ENCODE measurements at places on chromosomes 3 and 15.

- no peak for DNase-seq
These were observed 56.4 kb upstream of the ETV5 start for GRCh38 chr3:186165331-186165730.

DNA sequence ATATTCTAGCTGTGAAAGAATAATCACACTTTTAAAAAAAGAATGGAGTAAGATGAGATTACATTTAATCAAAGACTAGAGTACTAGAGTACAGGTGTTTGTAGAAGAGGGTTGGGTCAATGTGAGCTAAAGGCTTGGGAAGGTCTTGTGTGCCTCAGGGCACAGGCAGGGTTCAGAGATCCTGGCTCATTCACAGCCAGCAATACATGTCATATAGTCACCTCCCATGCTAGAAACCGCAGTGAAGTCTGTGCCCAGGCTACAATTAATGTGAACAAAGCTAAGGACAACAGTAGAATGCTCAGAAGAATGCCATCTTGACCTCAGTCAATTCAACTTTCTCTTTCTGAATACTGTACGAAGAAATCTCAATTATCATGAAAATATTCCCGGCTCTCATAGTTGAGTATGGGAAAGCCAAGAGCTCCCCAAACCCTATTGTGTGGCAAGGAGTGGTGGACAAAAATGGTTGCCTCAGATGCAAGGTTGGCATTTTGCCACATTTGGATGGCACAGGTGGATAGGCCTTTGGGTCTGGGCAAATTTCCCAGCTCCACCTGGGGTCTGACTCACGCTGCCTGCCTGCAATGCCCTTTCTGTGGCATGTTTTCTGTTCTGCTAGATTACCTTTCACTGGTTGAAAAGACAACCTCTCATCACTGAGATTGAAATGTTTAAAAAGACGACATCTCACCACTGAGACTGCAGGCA, 70.2 kb downstream of the NMD3 start:
- DNase-seq = no peak

DNA sequence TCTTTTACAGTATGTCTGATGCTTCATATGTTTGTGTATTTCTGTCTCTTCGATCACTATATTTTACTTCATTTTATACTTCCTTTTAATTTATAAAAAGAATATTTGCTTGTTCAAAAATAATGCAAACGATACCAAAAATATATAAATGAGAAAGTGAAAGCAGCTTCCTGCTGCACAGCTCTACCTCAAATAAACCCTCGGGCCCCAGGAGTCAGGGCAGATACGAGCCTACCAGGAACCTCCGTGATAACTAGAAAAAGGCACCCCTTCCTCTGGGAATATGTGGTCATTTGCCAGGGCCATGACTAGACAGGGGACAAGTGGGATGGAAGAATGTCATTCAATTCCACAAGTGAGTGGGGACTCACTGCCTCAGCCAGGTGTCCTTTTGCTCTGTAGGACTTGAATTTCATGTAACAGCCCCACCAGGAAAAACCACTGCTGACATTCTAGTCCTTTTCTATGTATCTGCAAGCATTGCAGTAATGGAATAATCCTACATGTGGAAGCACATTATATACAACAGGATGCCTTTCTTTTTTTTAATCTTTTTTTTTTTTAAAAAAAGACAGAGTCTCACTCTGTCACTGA, 133.3 kb downstream of the SUCLG2 start:
- no peak for DNase-seq

- no peak for DNase-seq
These were observed 400.6 kb downstream of the ZBTB20 start for GRCh38 chr3:114746502-114746901.

GRCh38 chr3:15979495-15979894, 181.7 kb upstream of the ANKRD28 start:
- no peak for DNase-seq

- DNase-seq = no peak
These were observed 14.8 kb downstream of the WDR53 start for GRCh38 chr3:196553551-196553950.

DNA sequence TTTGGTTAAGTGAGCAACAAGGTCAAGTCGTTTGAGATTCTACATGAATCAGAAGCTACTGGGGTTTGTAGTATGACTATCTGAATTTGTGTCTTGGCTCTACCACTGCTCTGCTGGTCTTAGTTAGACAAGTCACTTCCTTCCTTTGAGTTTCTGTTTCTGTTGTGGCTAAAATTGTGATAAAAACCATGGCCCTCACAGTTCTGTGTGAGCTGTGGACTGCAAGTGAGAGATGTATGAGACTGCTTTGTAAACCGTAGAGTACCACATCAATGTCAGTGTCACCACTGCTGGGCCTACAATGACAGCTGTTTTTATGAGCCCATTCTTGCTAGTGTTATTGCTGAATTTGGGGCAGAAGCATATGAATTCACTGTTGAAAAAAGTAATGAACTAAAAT, 32.7 kb downstream of the RARB start:
- DNase-seq = no peak

GRCh38 chr3:683770-684169, 409.1 kb upstream of the CNTN6 start:
- DNase-seq = no peak

DNA sequence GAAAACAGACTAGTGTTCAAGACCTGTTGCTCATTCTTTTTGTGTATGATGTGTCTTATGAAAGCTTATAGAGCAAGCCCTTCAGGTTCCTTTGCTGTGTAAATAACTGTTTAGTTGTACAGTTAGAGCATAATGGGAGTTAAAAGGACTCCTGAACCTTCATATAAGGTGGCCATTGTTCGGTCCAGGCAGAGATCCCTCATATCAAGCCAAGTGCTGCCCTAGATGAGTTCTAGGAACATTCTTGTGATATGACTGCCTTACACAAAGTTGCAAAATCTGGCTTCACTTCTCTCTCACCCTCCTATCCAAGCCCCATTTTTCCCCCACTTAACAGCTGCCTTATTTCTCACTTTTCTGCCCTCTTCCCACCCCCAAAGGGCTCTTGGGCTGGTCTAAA, 26.9 kb downstream of the GYG1 start:
- no peak for DNase-seq

All from AG09309 (cell line).